CD4-positive, alpha-beta T cell treated with Interleukin-6 at 100 ng/mL for 8 hours (primary cell): ENCODE measurements at places on chromosomes 3 and 15.

DNA sequence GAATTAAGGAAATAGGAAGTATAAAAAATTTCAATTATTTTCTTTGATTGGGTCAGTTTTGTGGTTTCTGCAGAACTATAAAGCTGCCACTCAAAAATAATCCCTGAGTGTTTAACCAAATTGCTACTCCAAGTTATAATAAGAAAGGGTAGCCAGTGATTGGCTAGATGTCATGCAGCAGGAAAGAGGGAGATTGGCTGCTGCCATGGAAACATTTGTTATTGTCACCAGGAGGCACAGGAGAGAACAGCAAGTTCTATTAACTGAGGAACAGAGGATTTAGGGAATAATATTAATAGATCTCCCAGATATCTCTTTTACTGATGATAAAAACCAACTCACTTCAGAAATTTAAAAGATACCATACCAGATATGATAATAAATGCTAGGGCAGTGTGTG, 42.6 kb downstream of the CLDN1 start:
- no peak for DNase-seq

GRCh38 chr3:17336291-17336690, 406.1 kb downstream of the TBC1D5 start:
- no peak for DNase-seq

DNA sequence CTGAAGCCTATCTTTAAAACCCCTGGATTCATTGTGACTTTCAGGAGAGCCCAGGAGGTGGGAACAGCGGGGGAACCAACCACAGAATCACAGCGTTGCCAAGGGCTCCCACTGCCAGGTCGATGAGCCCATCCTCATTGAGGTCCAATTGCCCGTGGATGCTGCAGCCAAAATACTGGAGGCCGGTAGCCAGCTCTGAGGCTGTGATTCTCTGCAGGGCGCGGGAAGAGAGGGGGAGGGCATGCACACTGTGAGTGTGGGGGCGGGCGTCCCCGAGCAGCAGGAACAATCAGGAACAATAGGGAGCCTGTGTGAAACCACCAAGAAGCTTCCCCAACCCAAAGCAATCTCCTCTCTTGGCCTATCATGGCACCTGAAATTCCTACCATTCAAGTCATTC, 53.4 kb downstream of the FEM1B start:
- no peak for DNase-seq

DNA sequence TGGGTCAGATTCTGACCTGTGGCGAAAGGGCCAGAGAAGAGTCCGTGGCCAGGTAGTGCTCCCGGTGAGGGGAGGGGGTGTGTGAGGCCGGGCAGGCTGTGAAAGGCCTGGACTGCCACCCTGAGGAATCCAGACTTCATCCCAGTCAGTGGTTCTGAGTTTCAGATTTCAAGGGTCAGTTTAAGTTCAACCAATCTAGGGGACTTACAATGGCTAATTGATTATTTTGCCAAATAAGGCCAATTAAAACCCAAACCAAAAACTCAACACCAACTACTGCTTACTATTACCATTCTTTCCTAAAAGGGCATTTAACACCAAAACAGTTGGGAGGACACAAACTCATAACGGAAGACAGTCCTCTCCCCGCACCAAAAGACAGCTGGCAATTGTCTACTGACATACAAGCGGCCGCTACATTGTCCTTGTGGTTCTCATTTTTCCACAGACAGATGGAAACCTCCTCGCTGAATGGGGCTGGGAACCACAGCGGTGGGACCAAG, 30.5 kb downstream of the TMEM44 start:
- no peak for DNase-seq

DNA sequence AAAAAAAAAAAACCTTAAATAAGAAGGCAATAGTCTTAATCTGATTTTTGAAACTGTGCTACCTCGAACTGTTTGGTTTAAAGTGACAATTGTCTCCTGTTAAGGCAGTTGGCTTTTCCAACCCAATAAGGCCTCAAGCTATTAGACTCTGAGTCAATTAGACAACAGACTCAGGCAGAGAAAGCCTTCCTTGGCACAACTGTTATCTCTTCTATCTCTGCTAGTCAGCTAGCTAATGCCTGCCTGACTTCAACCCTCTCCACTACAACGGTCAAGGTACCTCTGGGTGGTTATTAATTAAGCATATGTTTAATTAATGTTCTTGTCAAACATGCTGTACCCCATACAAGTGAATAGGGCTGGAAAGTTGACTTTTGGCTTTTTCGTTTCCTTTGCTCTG, 110.2 kb upstream of the NLGN1 start:
- DNase-seq = no peak

- DNase-seq = no peak
Observed at GRCh38 chr3:119205209-119205608, 31.8 kb downstream of the UPK1B start.

DNA sequence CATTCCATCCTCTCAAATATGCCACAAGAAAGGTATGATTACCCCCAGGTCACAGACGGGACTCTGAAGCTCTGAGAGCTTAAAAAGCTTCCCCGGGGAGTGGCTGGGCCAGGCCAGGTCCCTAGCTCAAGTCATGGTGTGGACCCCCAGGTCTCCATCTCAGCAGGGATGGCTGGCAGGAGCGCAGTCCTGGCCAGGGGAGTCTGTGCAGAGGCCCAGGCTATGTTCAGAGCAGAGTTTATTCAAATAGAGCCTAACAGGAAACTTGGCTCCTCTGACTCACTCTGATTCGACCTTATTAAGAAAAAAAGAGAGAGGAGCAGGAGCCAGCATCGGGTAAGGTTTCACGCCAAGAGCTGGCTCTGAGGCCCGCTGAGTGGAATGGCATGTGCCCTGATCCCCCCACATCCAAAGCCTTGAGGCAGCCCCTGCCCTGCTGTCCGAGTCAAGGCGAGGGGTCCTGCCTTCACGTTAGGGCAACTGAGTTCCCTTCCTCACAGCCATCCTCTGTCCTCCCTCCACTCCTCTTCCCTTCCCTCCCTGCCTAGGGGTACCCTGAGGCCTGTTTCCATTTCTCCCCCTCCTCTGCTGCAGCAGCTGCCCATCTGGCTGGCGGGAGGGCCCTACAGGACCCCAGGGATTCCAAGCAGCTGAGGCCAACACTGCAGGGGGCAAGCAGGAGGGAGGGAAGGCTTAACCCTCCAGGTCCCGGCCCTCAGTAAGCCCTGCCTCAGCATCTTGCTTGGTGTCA, 1.9 kb upstream of the LOXL1 start:
- peak; percentile 24 for DNase-seq

DNA sequence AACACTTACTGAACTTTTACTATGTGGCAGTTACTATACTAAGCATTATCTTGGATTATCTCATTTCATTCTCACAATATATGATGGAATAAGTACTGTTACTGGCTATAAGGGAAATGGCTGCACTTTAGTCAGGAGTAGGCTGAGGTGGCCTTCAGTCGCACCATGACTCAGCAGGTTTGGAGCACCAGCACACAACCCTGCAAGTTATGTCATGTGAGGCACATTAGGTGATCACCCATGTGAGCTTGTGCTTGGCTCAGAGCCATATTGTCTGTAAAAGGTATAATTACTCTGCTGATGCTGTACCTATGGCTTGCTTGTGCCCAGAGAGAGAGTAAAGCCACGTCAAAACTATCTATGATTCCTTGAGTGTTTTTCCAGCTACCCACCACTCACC, 54.1 kb upstream of the TIPARP start:
- DNase-seq = no peak

- DNase-seq = peak; percentile 24
Observed at GRCh38 chr3:72999951-73000350, 3.3 kb downstream of the PPP4R2 start.

- no peak for DNase-seq
Observed at GRCh38 chr3:63251499-63251898, 26.6 kb upstream of the SYNPR start.

GRCh38 chr15:83837945-83838571, 184.1 kb downstream of the ADAMTSL3 start:
- no peak for DNase-seq
